LHCN-M2 (cell line): ENCODE measurements at places on chromosomes 7 and 10.

GRCh38 chr7:106717955-106718871 is 57.3 kb upstream of the CCDC71L start:
- peak; percentile 99 for DNase-seq

DNA sequence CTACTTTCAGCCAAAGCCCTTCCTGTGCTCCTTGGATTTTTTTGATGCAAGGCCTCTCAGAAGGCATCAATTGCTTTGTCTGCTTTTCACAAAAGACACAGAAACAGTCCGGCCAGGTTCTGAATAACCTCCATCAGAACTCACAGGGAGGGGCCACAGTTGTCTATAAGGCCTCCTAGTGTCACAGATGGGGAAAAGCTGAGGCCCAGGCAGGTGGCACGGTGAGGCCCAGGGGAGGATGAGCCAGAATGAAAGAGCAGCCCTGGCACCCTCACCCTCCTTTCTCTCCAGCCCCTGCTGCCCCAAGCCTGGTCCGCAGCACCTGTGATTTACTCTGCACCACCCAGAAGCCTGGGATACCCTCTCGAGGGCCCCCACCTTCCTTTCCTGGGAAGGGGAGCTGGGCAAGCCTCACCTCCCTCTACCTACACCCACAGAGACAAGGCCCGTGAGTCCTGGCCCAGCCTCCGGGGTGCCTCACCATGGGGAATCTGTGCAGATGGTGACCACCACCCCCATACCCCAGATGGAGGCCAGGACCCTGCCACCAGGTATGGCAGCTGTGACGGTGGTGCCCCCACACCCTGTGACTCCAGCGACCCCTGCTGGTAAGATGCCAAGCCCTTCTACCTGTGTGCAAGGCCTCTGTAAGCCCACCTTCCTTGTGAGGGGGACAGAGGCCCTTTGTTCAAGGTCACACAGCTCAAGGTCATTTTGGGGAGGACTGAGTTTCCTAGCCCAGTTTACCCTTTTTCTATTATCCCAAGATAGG is 26.2 kb upstream of the ZNF467 start:
- no peak for DNase-seq

- peak; percentile 79 for DNase-seq
Observed at GRCh38 chr10:62426086-62426485, 51.9 kb downstream of the ZNF365 start.

DNA sequence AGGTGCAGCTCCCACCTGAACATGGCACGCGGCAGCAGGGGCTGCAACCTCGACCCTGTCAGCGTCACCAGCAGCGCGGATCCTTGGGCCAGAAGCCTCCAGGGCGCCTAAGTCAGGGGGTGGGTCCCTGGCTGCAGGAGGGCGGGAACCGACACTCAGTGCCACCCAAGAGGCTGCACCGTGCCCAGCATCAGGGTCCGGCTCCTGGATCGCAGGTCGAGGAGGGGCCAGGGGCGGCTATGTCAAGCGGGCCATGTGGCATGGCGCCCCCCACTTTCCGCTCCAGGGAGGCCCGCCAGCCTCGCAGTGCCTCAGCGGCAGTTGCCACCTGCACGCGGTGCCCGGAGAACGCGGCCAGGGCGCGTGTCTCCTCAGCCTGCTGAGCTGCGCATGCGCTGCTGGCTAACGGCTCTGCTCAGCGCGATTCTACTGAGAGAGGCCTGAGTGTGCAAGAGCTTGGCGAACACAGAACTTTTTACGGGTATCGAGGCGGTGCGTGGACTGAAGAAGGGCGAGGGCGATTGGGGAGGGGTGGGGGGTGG is at the start of gene ANKRD30A:
Gene ANKRD30A (plus strand): TSS at position 408 of the 542 bp plus-strand sequence. CDS start 190 bp downstream, outside the sequence.
- no peak for DNase-seq

DNA sequence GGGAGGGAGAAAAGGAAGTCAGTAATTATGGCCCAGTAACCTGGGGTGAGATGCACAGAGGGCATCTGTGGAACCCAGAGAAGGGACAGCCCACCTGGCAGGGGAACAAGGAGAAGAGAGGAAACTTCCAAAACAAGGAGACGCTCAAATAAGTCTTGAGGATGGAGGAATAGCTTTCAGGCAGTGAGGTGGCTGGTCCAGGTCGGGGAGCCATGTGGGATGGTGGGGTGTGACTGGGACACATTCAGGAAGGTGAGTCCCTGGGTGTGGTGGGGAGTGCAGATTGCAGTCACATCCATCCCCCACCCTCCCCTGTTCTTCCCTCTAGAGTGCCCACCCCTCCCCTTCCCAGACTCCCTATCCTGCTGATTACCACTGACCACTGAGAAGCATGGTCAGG is 175.4 kb downstream of the GRID1 start:
- DNase-seq = no peak

- no peak for DNase-seq
Observed at GRCh38 chr7:16193631-16194030, 227.7 kb downstream of the CRPPA start.

GRCh38 chr7:12735923-12736322 is 48.5 kb downstream of the ARL4A start:
- DNase-seq = no peak

GRCh38 chr10:132123606-132124005 is 57.9 kb downstream of the JAKMIP3 start:
- DNase-seq = no peak

GRCh38 chr7:106071999-106072714 is 40.0 kb downstream of the SYPL1 start:
- DNase-seq = no peak

DNA sequence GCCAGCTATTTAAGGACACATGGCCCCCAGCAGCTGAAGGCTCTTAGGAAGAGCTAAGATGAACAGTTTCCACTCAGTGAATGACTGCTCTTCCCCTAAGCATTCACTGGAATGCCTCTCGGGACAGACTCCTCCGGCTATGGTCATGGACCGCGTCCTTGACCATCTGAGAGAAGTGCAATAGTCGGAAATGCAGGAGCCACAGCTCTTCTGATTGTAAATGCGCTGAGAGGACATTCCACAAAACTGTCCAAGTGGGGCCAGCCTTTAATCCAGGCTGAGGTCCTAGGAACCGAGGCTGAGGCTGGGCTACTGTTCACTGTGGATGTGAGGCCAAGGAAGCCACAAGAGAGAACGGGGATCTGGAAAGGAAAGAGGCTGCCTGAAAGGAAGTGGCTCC is 162.0 kb upstream of the TMEM72 start:
- DNase-seq = no peak

- DNase-seq = no peak
Observed at GRCh38 chr7:20053334-20054104, 163.7 kb downstream of the MACC1 start.

GRCh38 chr7:17234030-17234397 is 64.4 kb upstream of the AHR start:
- no peak for DNase-seq

- peak; percentile 29 for DNase-seq
Observed at GRCh38 chr10:74194999-74195398, 44.0 kb downstream of the ADK start.

DNA sequence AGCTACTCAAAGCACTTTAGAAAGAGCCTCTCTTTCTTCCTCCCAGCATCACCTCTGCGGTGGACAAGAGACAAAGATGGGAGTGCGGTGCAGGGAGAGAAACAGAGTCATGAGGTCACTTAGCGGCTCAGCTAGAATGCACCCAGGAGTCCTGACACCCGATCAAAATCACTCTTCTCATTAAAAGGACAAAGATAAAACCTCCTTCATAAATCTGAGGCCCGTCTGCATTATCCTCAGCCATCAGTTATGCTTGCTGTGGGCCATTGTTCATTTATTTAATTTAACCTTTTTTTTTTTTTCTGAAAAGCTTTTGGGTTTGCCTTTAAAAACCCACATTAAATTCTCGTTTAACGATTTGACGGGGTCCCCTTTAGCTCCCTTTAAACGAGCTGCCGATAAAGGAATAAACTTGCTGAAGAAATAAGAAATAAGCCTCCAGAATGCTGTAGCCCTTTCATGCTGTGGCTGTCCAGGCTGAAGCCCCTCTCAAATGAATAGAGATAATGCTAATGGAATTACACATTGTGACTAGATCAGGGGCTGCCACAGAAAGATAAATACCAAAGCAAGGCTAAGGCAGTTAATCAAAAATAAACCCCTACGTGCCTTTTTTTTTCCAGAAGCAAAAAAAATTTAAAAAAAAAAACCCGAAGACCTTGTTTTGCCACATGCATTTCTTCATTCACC is 16.1 kb upstream of the PLXNA4 start:
- no peak for DNase-seq

GRCh38 chr7:36763132-36763816 is 39.0 kb upstream of the AOAH start:
- DNase-seq = no peak

- no peak for DNase-seq
Observed at GRCh38 chr7:24609059-24609458, 35.8 kb downstream of the PALS2 start.

DNA sequence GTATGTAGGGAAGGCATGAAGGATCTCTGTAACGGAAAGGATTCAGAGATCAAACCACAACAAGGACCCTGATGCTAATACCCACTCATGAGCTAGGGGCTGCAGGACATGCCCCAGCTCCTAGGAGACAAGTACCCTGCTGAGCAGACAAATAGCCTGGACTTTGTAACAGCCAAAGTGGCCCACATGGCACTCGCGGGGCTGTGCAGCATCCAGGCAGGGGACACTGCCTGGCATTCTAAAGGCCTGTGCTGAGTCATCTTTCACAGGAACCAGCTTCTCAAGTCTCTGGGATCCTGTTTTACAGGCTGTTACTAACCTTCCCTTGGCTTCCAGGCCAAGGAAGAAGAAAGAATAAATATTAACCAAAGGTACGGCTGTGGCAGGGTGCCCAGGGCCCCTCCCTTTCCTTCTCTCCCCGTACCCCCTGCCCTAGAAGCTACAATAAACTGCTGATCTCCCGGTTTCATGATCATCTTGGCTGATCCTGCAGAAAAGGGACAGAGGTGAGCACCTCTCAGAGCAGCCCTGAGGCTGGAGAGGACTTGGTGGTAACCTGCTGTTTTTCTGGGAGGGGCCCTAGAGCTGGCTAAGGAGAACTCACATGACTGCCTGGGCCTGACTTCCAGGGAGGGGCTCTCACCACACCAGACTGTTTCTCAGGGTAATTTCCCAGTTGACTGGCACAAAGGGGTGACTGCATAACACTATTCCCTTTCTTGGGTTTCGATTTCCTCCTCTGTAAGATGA is 4.2 kb upstream of the RPEL1 start:
- DNase-seq = peak; percentile 50

DNA sequence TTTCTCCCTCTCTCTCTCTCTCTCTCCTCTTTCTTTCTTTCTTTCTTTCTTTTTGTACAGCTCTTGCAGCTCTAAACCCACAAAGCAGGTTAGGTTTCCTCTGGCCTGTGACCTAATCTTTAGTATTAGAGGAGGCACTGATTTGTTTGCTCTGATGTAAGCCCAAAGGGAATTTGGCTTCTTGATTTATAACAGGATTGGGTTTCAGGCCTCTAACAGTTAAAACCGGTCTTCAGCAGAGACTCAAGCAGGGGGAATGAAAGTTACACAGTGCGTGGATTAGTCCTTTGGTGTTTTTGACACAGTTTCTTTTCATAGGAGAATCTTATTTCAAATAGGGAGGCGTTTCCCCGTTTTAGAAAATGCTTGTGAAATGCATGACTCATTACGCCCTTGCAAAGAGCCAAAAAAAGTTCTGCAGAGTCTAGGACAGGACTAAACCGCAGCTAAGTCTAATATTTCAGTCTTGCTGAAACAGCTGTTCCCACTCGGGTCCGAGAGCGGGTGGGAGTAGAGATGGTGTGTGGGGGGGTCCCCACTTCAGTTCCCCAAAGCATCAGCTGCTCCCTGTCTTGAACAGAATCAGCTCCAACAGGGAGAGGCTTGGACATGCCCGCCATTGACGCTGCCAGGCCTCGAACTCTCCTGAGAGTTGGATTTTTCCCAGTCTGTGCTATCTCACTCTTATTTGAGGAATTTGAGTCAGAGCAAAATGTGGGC is 296.5 kb upstream of the PITRM1 start:
- DNase-seq = peak; percentile 99

DNA sequence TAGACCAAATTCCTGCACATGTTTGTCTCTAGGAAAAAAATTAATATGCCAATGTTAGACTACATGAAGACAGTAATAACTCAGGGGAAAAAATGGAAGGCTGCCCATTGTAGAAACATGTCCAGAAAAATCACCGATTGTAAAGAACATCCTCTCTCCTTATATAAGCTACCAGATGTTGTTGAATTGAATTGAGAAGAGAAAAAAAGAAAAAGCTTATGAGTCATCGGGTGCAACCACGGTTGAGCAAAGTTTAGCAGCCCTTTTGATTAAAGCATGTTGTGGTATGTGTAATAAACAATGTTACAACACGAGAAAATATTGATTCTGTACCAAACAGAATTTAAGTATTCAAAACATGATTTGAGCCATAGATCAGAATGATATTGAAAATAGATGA is 102.3 kb upstream of the ARHGAP21 start:
- DNase-seq = peak; percentile 65

DNA sequence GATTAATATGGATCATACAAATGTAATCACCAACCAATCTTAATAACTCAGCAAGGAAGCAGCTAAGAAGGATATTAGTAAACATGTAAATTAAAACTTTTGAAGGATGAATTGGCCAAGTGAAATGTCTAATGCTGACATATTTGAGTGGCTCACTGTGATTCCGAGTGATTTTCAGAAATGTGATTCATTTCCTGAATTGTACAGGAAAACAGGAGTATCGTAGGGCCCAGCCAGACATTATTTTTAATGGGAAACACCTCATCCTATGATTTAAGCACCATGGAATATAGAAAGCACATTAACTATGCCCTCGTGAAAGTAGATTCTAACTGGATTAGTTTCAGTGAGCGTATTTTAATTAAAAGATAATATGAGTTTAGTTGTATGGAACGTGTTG is 82.3 kb downstream of the LHFPL3 start:
- no peak for DNase-seq

DNA sequence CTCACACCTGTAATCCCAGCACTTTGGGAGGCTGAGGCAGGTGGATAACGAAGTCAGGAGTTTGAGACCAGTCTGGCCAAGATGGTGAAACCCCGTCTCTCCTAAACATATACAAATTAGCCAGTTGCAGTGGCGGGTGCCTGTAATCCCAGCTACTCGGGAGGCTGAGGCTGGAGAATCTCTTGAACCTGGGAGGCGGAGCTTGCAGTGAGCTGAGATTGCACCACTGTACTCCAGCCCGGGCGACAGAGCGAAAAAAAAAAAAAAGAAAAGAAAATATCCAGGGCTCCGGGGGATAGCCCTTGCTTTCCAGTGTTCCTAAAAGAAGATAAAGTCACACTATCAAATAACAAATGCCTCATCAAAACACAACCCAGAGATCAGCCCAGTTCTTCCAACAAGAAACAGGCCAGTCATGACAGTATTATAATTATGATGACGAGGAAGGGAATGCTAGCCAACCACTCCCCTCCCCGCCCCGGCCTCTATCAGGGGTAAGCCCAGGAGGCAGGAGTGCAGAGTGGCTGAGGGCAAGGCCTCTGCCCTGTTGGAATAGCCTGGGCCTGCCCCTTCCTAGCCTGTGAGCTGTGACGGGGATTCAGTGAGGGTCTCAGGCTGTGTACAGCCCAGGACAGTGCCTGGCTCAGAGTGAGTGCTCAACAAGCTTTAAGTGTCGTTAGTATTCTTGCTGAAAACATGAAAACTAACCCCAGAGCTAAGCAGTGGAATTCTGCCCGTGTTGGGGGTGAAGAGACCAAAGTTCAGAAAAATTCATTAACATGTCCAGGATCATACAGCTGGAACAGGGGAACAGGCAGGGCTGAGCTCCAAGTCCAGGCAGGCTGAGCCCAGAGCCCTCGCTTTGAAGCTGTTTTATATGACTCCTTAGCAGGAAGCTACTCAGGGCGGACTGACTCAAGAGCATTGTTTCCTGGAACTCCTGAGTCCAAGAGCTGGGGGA is 54.3 kb downstream of the FAM241B start:
- peak; percentile 0 for DNase-seq

- no peak for DNase-seq
Observed at GRCh38 chr10:90855126-90855525, 2.7 kb downstream of the HTR7 start.
